Stimulated activated CD8-positive, alpha-beta memory T cell treated with anti-CD3 and anti-CD28 coated beads, Interleukin-4, amount 100 ng/mL, for 48 hours (primary cell): ENCODE measurements at places on chromosomes 16 and 17.

DNA sequence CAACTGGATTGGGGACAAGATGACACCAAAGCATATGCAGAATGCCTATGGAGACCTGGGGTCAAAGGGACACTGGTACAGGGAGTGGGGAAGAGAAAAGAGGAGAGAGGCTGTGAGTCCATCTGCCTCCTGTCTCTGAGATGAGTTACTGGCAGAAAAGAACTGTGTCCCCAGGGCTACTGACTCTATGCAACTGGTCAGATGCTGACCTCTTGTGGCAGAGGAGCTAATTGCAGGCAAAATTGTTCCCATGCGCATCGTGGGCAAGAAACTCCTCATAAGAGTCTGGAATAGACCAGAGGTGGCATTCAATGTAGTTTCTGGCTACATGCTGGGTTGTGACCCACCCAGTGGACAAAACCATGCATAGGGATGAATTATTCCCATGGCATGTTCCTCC lies 26.1 kb upstream of the MLKL start:
- peak; percentile 76 for DNase-seq

GRCh38 chr17:57420734-57421717 lies 164.7 kb downstream of the MSI2 start:
- DNase-seq, result no peak

- DNase-seq, result no peak
Measured at GRCh38 chr17:81557276-81558114, 5.3 kb upstream of the FAAP100 start.

DNA sequence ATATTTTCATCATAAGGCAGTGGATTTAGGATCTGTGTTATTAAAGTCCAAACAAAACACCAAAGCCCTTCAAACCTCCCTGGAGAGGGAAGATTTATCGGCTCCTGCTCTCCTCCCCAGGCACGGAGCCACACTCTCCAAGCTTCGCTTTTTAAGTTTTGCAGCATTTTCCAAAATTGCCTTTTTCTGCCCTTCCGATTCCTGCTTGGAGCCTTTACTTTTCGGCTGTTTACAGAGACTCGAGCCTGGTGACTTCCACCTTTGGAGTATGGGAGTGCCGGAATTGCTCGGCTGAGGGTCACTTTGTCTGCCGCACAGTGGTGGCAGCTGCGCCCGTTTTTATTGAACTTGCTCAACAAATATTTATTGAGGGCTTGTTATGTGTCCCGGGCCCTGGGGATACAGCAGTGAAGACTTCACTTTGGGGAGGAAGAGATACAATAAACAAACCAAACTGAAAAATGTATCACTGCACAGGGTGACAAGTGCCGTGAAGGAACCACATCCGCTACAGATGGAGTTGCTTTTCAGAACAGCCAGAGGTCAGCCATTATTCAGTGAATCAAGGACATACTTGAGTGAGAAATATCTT lies 185.5 kb downstream of the NTN1 start:
- no peak for DNase-seq

GRCh38 chr16:2497116-2497630 lies 16.6 kb upstream of the ATP6V0C start:
- DNase-seq, result no peak

DNA sequence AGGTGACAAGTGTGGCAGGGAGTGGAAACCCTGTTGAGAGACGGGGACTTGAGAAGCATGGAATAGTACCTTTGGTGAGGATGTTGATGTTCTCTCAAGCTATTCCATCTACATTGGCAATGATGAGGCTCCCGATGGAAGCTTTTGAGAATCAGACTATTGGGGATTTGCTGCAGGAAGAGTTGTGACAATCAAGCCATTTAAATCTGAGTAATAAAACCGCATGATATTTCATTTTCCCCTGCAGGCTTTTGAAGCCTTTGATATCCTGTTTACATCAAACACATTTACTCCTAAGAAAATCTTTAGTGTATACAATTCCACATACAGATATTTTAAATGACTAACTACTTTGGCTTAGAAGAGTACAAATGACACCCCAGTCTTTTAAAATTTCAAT lies 49.0 kb upstream of the CRYM start:
- no peak for DNase-seq

GRCh38 chr17:5694551-5694950 lies 110.2 kb upstream of the NLRP1 start:
- DNase-seq, result no peak
